ENCODE measurements at places on chromosomes 7 and 10.

DNA sequence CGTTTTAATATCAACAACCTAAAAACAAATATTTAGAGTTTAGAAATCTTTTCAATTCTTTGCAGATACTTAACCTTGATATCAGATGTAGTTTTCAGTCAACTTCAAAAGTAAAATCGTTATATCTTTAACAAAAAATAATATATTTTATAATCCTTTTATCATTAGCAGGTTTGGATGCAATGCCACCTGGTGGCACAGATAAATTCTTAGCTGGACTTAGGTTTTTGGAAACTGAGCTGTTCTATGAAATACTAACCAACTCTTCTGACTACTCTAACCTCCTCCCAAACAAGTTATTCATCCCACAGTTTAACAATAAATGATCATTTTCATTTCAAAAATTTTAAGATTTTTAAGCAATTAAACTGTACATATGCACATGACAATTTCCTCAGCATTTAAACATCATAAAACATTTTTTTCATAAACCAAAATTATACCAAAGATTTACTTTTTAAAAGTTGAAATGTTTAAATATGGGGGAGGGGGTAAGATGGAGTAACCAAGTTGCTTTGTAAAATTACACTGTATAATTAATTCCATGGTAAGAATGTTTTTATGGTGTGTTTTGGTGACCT is 56.9 kb downstream of the HIBADH start:
- no peak for DNase-seq

DNA sequence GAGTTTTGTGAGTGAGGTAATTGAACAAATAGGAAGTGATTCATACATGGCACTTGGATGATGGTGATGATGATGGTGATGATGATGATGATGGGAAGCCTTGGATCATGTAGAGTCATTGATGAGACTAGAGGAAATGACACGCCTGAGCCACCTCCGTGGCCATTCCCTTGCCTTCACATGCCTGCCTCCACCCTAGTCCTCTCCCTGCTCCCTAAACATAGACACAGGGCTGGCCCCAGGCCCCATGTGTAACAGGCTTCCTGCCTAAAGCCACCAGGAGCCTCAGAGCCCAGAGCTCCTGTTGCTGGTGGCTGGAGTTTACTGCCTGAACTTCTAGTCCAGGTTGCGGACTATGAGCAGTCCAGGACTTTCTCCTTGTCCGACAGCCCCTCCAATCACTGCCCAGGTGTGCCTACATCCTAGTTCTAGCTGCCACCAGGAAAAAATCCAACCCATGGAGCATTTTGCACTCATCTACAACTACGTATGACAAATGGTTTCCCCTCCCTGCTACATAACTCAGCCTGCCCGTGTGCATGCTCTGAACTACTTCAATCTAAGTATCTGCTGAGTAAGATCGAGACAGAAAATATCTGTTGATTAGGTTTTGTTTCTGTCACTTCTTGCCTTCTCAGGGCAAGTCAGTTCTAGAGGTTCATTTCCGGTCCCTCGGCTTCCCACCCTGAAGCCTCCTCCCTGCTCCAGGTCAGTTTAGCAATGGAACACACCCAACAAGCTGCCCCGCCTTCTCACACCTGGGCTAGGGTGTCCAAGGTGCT is 35.5 kb upstream of the KDM7A start:
- DNase-seq, result no peak

DNA sequence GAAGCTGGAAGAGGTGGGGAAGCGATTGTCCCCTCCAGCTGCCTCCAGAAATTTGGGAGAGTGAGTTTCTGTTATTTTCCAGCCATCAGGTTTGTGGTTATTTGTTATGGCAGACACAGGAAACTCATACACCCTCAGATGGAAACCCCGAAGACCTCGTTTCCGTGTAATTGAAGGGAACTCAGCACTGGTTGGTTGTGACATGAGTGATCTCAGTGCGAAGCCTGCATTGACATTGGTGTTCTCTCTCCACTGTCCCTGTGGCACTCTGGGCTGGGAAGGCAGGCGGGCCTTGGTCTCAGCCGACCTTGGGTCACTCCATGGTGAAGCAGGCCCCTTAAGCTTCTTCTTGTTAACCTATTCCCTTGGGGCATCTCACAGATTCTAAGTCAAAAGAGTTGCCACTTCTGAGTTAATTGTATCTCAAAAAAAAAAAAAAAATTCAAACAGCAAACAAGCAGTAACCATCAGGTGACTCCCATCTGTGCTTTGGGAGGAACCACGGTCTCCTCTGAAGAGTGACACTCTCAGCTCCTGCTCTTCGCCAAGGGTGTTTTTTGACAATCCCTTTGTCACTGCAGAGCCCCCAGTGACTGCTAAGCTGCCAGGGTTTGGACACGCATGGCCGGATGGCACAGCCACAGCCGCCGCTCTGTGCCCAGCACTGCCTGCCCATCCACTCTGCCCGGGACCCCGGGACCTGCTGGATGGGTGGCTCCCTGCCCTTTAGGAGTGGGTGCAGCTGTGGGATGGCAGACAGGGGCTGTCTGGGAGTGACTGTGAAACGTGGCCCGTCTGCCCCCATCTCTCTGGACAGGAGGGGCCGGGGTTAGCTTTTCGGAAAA is 233.6 kb downstream of the PRPF18 start:
- no peak for DNase-seq

DNA sequence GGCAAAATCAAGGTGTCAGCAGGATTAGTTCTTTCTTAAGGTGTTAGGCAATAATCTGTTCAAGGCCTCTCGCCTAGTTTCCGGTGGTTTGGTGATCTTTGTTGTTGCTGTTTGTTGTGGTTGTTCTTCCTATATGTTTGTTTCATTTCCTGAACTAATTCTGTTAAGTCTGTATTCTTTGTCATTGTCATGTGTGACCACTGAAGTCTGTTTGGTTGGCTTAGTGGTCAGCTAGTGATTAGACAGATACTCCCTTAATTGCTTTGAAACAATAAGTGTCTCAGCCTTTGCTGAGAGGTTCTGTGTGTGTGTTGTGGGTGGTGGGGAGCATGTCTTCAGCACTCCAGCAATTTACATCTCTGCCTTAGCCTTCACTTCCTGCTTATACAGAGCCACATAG is 46.0 kb downstream of the ABCC2 start:
- no peak for DNase-seq

DNA sequence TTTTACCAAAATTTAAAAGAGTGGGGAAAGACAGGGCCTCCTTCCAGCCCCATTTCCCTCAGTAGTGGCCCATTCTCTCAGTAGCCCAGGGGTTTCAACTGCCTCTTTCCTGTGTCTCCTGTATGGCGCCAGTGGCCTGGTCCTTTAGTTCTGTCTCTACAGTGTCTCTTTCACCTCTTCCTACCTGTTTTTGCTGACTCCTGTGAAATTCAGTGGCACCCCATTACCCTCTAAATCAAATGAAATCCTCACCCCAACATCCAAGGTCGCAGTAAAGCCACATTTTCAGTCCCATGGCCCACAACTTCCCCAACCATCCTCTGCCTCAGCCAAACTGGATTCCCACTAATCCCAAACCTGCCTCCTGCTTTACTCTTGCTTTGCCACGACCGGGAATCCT is 200.7 kb downstream of the IPMK start:
- no peak for DNase-seq

GRCh38 chr7:44505595-44505994 is 15.1 kb upstream of the NUDCD3 start:
- DNase-seq, result no peak

DNA sequence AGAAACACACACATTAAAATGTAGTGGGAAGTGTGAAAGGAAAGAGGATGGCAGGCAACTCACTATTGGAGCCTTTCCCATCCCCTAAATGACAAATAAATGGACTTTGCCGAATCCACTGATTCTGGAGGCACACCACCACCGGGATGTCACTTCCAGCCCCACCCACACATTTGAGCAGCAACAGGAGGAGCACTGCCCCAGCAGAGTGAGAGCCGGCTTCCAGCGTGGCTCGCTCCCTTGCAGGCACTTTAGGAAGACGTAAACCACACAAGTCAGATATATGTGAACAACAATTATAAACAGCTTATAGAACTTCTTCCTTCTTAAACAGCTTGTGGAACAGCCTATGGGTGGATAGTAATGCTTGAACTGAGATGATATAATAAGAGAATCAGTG is 191.0 kb downstream of the DGKI start:
- no peak for DNase-seq

GRCh38 chr7:77501192-77501515 is 35.9 kb upstream of the PTPN12 start:
- DNase-seq, result no peak

GRCh38 chr10:123212063-123212462 is 57.9 kb downstream of the BUB3 start:
- no peak for DNase-seq

DNA sequence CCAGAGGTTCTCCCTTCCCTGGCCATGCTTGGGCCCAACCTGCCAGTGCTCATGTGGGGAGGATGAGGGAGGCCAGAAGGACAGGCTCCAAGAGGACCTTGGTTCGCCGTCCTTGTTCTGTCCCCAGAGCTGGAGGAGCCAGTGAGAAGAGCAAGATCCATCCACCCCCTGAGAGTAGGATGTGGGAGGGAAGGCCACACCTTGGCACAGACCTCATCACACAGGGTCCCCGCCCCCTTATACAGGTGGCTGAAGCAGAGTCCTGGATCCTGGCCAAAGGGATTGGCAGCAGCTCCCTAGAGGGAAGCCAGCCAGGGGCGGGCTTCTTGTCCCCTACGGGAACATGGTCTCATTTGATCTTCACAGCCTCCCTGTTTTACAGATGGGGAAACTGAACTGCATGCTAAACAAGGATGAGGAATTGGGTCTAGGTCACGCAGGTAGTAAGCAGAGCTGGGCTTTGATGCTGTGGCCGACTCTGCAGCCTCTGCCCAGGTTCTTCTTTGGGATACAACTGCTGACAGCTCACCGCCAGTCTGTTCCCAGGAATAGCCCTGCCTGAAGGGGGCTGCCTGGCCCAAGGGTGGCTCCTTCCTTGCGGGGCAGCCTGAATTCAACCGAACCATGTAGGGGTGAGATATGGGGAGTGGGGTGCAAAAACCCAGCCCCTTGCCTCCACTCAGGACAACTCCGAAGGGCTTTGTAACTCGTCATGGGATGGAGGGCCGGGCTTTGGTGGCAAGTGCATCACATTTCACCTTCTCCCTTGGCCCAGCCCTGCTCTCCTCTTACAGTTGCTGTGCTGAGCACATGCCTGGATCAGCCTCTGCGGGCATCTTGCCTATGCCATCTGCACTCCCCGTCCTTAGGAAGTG is 62.2 kb upstream of the KDM7A start:
- DNase-seq, result peak; percentile 65

- no peak for DNase-seq
Measured at GRCh38 chr10:31023558-31023957, 8.1 kb downstream of the ZNF438 start.

DNA sequence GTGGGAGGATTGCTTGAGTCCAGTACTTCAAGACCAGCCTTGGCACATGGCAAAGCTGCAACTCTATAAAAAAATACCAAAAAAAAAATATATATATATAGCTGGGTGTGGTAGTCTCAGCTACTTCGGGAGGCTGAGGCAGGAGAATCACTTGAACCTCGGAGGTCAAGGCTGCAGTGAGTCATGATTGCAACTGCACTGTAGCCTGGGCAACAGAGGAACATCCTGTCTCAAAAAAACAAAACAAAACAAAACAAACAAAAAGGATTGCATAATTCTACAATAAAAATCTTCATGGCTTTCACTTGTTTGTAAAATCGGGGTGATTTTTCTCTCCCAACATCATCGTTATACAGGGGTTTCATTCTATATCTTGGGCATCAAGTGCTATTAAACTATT is 35.1 kb downstream of the GUSB start:
- no peak for DNase-seq

DNA sequence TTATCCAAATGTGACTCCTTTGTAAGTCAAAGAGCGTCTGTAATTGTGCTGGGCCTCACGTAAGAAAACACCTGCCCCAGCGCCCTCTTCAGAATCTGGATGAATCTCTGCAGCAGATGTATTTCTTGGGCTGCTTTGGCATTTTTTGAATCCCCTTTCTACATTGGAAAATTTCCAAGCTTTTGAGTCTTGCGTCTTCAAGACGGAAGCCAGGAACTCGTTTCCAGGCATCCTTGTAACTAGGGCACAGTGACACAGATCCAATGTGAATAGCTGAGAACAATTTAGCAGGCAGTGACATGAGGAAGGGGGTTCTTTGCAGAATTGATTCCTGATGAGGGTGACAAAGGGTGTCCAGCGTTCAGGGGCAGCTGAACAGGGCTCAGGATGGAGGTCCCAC is 862.3 kb downstream of the TYW1 start:
- no peak for DNase-seq

DNA sequence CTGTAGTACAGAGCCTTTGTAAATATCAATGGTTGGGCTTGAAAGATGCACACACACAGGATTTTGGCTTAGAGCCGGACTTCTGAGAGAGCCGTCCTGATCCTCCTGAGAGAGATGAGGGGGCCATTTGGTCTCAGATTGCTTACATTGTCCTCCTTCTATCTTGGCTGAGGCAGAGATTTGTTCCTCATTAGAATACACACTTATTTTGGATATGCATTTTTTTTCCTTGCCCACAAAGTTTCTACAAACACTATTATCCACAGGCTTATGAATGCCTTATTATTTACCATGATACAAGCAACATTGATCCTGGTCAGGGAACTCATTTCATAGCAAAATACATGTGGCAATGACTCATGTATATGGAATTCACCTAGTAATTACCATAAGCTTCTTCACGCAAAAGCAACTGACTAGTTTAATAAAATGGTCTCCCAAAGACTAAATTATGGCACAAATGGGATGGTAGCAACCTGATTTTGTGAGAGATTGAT is 175.3 kb downstream of the MDFIC start:
- DNase-seq, result no peak

- no peak for DNase-seq
Measured at GRCh38 chr10:77188000-77188395, 449.6 kb downstream of the KCNMA1 start.

DNA sequence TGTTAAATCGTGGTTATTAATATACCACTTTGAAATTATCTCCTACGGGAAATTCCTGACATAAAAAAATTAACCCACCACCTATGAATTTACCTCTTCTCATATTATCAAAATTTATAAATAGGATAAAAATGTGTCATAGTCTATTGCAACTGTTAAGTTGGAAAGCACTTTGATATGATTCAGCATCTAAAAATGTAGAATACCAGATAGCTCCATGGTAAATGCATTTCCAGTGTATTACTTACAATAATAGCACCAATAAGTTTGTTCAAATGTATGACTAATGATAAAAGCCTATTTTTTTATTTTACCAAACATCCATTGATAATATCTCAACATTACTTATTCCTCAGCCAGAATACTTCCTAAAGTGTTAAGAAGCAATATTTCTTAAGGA is 13.6 kb upstream of the KCND2 start:
- no peak for DNase-seq

DNA sequence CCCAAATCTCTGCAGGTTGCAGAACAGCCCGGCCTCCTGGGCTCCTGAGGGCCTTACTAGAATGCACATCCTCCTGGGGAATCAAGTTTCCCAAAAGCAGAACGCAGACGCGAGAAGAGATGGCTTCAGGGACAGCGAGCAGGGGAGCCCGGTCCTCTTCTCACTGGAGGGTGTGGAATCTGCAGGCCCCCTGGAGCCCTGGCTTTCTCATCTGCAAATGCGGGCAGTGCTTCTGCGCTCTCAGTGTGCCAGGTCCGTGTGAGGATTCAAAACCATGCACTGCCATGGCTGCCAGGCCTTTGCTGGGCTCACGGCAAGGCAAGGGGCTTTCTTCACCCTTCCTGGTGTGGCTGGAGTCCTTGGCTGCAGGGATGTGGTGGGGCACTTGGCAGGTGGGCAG is 330.9 kb upstream of the MKI67 start:
- no peak for DNase-seq
